ENCODE measurements at places on chromosomes 3 and 15. TPM values are rescaled to one million over a fixed set of nuclear protein-coding genes. Genes with fewer than 3 reads are reported as not detected.

DNA sequence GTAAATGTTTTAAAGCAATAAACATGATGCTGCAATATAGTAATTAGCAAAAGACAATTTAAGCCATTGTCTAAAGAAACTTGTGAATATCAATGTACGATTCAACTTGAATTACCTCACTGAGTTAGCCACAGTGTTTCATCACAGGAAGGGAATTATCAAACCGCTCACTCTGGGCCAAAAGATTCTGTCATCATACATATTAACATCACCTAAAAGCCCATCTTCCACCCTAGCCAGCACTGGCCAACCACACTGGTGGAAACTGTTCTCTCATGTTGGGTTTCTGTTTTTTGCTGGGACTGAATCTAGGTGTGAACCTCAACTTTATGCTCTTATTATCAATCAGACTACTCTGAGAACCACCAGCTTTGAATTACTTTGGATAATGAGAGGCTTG is 497.7 kb upstream of the THBS1 start:
- no peak for DNase-seq

- no peak for DNase-seq
Measured at GRCh38 chr3:50430950-50431435, 71.7 kb upstream of the TMEM115 start.

DNA sequence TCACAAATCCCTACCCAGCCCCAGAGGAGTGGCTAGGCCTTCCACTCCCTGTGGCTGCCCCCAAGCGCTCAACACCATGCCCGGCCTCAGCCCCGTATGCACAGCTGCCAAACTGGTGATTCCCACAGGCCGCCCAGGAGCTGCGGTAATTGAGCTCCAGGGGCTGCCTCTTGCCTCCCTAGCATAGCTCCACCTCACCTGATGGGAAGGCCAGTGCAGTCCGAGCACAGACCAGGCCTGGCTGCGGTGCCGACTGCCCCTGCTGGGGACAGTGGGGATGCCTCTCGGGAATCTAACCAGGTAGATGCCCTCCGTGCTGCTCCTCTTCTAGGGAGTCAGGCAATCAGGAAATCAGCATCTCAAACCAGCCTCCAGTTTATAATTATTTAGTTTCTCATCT is 25.9 kb downstream of the SCN5A start:
- DNase-seq = no peak

GRCh38 chr3:183817639-183818038 is 7.7 kb downstream of the MAP6D1 start:
- no peak for DNase-seq

DNA sequence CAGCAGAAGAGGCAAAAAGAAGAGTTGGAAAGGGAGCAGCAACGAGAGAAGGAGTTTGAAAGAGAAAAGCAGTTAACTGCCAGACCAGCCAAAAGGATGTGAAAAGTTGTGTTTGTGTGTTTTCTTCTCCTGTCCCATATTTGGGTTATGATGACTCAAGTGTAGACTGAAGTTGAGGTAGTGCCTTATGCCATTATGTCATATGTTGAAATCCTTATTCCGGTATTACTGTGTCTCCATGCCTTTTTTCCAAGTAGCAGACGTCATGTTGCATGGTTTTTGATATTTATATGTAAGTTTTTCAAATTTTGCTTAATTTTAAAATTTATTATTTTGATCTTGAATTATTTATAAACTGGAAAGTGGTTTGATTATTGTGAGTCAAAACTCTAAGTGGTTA is 19.2 kb downstream of the BLOC1S6 start:
- no peak for DNase-seq

DNA sequence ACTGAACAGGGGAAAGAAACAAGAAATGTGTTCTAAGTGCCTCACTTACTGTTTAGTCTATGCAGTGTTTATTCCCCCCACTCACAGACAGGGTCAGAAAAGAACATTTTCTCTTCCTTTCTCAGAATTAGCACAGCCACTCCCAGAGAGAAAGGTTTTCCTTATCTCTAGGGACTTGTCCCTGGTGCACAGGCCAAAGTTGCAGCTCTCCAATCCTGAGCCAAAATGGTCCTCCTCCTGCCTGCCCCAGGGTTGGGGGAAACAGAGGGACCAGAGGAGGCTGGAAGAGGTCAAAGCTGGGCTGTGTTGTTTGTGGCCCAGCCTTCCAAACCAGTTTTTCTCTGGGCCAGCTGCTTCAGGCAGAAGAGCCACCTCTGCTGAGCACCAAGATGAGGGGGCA is 12.0 kb downstream of the RAB6B start:
- DNase-seq = no peak

GRCh38 chr15:92019706-92020105 is 166.2 kb downstream of the SLCO3A1 start:
- no peak for DNase-seq

DNA sequence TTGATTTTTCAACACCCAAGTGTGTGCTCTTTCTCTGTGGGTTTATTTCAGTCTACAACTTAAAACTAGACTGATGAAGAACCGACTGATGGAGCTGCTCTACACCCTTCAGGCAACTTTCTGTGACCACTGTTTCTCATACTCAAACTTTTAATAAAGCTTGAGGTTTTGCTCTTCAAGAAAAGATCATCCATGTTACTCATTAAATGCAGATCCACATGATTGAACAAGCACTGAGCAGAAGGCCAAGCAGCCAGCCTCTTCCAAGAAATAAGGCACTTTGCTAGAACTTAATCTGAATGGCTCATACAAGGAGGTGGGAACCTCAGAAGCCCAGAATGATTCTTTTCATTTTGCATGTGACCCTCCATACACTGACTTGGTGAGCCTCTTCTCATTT is 8.7 kb downstream of the SLC27A2 start:
- DNase-seq = no peak

- no peak for DNase-seq
Measured at GRCh38 chr3:29627136-29628117, 346.6 kb downstream of the RBMS3 start.

DNA sequence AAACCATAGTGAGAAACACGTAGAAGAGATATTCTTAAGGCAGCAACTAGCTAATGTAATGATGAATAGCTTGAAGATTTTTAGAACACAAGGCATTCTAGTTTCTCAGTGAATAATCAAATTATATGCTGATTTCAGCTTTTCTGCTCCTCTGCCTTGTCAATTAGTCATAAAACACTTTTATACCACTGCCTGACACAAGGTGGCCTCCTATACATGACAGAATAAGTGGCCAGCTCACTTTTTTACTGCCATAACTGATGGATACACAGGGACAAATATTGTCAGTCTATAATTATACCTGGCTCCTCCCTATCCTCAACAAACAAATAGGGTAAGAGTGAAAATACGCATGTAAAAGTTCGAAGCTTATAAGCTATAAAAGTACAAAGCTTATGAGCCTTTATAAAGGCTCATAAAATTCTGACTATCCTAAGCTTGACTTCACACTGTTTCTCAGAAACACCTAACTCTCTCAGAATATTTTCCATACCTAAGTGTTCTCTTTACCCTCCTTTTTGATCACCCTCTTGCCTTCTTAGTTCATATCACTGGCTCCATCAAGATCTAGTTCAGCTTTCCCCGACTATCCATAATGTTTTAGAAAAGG is 81.6 kb downstream of the HERC1 start:
- no peak for DNase-seq

DNA sequence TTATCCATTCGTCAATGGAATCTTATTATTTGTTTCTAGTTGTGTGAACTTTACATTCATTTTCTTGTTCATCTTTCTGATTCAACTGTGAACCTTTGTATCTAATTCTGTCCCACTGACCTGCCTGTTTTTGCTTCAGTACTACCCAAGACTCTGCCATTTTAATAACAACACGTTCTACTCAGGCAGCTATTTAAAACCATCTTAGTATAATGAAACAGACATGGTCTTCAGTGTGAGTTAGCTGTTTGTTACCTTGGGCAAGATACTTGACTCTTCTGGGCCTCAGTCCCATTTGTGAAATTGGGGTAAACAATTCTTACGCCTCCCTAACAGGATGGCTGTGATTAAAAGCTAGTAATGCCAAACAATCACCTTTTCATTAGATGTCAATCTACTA is 1.6 kb downstream of the BTBD1 start:
- no peak for DNase-seq

DNA sequence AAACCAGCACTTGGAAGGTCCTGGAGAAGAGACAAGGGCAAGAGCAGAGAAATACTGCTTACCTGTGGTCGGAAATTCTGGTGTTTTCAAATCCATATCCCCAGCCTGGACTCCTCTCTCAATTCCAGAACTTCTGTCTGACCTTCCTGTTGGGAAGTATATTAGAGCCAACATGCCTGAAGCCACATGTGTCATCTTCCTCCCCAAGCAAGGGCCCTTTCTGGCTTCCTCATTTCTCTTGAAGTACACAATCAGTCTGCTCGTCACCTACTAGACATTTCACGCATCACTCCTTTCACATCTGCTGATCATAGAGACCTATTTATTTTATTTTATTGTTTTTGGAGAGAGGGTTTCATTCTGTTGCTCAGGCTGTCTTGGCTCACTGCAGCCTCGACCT is 8.4 kb downstream of the PARP14 start:
- DNase-seq = no peak

- no peak for DNase-seq
Measured at GRCh38 chr15:77243135-77243534, 172.2 kb upstream of the TSPAN3 start.

DNA sequence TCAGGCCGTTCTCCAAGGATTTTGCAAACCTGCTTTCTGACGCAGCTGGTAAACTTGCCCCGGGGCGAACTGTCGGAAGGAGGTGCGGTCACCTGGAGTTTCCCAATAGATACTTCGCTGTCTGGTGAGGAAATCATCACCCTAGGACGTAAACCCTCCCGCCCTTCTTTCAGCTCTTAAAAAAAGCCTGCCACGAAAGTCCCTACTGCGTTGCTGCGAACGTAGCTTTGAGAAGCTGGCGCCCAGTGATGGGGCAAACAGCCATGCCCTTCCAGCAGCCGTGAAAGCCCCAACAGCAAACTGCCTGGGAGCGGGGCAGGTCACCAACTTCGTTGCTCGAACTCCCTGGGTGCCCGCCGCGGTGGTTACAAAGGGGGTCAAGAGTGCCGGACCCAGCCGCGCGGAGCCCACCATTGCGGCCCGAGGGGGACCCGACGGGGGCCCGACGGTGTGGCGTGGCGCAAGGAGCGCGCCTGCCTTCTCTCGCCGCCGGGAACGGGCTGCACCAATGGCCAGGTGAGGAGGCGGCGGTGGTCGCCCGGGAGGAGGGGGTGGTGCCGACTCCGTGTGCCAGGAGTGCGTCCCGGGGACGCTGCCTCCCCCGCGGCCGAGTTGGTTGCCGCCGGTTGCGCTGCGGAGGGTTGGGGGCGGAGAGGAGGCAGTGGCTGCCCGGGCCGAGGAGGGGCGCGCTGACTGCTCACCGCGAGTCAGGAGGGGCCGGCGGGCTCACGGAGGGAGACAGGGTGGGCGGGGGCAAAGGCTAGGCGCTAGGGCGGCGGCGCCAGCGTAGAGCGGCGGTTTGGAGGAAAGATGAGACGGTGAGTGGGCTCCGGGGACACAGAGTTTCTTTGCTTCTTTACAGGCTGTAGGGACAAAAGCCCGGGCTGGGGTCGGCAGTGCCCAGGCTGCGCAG is at the start of gene PHLDB2:
PHLDB2 (plus strand) TSS at position 205 of the 913 bp plus-strand sequence. CDS start 24,813 bp downstream, outside the sequence.
- peak; percentile 53 for DNase-seq

DNA sequence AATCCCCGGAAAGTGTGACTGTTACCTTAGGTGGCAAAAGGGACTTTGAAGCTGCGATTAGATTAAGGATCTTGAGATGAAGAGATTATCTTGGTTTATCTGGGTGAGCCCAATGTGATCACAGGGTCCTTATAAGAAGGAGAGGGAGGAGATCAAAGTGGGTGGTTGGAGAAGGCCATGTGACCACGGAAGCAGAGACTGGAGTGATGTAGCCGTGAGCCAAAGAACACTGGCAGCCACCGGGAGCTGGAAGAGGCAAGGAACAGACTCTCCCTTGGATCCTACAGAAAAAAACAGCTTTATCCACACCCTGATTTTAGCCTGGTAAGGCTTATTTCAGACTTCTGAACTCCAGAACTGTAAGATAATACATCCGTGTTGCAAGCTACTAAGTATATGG is 29.9 kb downstream of the CRABP1 start:
- no peak for DNase-seq

- DNase-seq = peak; percentile 26
Measured at GRCh38 chr3:151156618-151157216, 46.3 kb downstream of the GPR171 start.

DNA sequence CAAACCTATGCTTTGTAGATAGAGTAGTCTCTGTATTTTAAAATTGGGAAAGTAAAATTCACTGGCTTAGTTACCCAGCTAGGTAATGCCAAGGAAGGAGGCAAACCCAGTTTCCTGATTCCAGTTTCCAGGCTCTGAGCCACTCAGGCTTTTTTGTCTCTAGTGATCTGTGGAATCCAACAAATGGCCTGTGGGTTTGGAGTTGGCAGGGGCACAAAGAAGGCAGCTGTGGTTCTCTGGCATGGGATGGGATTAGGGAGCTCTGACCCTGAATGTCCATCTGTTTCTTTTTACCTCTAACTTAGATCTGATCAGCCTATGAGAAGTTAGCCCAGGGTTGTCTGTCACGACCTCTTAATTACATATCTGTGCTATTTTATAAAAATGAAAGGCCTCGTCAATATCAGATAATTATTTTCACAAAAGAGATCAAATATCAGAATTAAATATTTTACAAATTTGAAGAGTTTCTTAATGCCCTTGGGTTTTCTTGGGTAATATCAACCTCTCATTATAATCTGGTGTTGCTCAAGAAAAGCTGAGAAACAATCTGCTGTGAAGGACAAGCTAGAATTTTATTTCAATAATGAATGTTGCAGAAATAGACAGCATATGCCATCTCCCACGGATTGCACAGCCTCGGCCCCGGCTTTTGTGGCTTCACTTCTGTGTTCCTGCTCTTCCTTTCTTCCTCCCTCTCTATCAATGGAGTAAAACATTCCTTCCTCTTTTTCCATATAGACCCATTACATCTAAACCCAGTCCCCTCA is 63.7 kb upstream of the DAZL start:
- DNase-seq = no peak

DNA sequence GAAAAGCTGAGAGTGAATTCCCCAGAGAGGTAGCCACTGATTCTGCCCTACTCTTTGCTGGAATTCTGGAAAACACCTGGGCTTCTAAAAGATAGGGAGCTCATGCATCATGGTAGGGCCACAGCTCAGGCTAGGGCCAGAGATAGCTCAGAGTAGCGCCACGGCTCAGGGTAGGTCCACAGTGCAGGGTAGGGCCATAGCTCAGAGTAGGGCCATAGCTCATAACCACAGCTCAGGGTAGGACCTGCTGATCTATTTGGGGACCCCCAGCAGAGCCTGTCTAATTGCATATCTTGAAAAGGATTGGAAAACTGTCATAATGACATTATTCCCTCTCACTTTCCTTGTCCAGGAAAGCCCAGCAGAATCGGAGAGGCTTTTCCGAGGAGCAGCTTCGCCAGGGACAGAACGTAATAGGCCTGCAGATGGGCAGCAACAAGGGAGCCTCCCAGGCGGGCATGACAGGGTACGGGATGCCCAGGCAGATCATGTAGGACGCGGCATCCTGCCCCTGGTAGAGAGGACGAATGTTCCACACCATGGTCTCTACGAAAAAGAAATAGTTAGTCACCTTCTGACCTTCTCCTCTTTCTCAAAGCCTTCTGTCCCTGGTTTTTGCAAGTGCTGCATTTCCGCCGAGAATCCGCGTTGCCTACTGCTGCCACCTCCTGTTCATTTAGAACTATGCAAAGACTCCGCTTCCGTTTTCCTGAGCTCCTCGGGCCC is 14.5 kb downstream of the TAGLN3 start:
- peak; percentile 33 for DNase-seq

SPINT1 gene
- 2.9 TPM for total RNA-seq

CPN2 gene
- not detected for total RNA-seq

GOLGA8Q gene
- total RNA-seq = 1.2 TPM

ATP13A5 gene
- not detected for total RNA-seq

RTP4 gene
- 3.7 TPM for total RNA-seq

IMPDH2 gene
- 156 TPM for total RNA-seq
